ENCODE measurements at places on chromosomes 7 and 10. TPM values are rescaled to one million over a fixed set of nuclear protein-coding genes. Genes with fewer than 3 reads are reported as not detected.

GRM3 gene
- total RNA-seq, result not detected

CYP2C19 gene
- not detected for total RNA-seq

ZNF282 gene
- total RNA-seq, result 25.3 TPM

HOXA6 gene
- not detected for total RNA-seq

C10orf95 gene
- not detected for total RNA-seq

DPCD gene
- total RNA-seq, result 59.6 TPM

MUC3A gene
- total RNA-seq, result not detected

GSTO2 gene
- 3.8 TPM for total RNA-seq

NKX1-2 gene
- under 0.01 TPM for total RNA-seq

PNLIPRP3 gene
- 0.17 TPM for total RNA-seq

NRCAM gene
- 0.50 TPM for total RNA-seq

GRID2IP gene
- total RNA-seq, result not detected

NSMCE4A gene
- 38.4 TPM for total RNA-seq

TAS2R41 gene
- 0.17 TPM for total RNA-seq

HHEX gene
- total RNA-seq, result 8.7 TPM

CRYGN gene
- total RNA-seq, result 0.58 TPM

MORN4 gene
- 3.3 TPM for total RNA-seq

SFRP4 gene
- total RNA-seq, result 1.7 TPM

FFAR4 gene
- total RNA-seq, result not detected

CALCR gene
- not detected for total RNA-seq

IGFBP3 gene
- total RNA-seq, result 33.7 TPM

AKR1C3 gene
- 104 TPM for total RNA-seq

TMEM236 gene
- under 0.01 TPM for total RNA-seq

THAP5 gene
- total RNA-seq, result 15.5 TPM

ITIH5 gene
- 2.8 TPM for total RNA-seq

PAPSS2 gene
- 114 TPM for total RNA-seq

HSPA12A gene
- total RNA-seq, result 9.0 TPM

TRIM50 gene
- total RNA-seq, result not detected

PVRIG gene
- total RNA-seq, result not detected

CTAGE15 gene
- not detected for total RNA-seq

PTPN20 gene
- total RNA-seq, result 0.33 TPM

ACBD7 gene
- 0.99 TPM for total RNA-seq

UCMA gene
- not detected for total RNA-seq

SORBS1 gene
- 0.17 TPM for total RNA-seq

H2BK1 gene
- not detected for total RNA-seq

PNLIP gene
- not detected for total RNA-seq

SPDYE16 gene
- 0.33 TPM for total RNA-seq

GATA3 gene
- total RNA-seq, result not detected

GBX1 gene
- not detected for total RNA-seq

EPO gene
- total RNA-seq, result not detected

ZSWIM8 gene
- 57.2 TPM for total RNA-seq

ADAMTS14 gene
- 29.4 TPM for total RNA-seq
